ENCODE measurements at places on chromosomes 7 and 10. TPM values are rescaled to one million over a fixed set of nuclear protein-coding genes. Genes with fewer than 3 reads are reported as not detected.

- no peaks in the 10 kb centered on the region for H3K36me3 ChIP-seq
- no peak for DNase-seq
- no peak overlapping the region for H3K4me3 ChIP-seq
- H3K27me3 ChIP-seq, result no peaks in the 10 kb centered on the region
- no peak overlapping the region for H3K27ac ChIP-seq
Measured at GRCh38 chr7:34187798-34188307, 282.5 kb downstream of the BMPER start.

The TLX1 gene
- total RNA-seq, result not detected

The ATOH7 gene
- total RNA-seq, result not detected

The DGKB gene
- 4.4 TPM for total RNA-seq

DNA sequence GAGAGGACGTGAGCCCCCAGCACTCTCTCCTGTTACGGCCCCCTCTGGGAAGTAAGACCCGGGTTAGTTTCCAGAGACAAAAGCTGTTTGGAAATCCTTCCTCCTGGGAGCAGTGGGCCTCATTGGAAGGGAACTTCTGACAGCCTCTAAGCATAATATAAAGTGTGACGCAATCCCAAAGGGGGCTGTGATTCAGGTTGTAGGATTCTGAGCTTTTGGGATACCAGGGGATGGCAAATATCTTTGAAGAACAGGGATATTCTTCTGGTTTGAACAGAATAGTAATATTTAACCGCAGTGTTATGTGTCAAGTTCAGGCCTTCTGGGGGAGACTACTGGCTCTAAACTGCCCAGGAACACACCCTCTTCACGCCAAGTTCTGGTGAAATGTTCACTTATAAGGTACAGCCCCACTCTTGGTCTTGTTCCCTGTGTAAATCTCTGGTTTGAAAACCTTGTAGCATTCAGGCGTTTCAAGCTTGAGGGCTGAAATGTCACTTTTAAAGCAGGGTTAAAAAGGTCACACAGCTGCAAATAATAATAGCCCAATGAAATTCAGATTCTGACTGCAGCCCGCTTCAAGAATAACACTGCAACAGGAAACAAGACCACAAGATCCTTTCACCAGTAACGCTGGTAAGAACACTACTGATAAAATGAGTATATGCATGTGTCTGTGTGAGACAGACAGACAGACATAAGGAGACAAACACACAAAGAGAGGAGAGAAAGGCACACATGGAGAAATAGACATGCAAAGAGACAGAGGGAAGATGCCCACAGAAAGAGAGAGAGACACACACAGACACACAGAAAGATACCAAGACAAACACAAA, 69.0 kb downstream of the CREB5 start:
- no peak for DNase-seq
- no peaks in the 10 kb centered on the region for H3K36me3 ChIP-seq
- H3K27me3 ChIP-seq, result no peaks in the 10 kb centered on the region
- no peak overlapping the region for H3K27ac ChIP-seq

DNA sequence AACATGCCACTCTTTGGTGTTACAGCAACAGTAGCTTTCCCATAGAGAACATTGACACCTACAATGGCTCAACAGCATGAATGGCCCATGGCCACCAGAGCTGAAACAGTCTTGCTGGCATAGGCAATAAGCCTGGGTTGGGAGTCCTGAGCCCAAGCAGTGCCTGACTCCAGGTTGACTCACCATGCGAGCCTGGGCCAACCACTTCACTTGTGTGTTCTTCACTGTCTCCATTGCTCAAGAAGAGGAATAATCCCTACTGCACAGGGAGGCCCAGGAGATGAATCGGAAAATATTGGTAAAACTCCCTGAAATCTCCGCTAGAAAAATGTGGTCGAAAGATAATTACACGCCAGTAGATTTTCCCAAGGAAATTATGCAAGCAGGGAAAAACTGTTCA, 89.2 kb upstream of the INHBA start:
- H3K36me3 ChIP-seq, result no peaks in the 10 kb centered on the region
- no peak overlapping the region for H3K27ac ChIP-seq
- DNase-seq, result no peak

The TAS2R5 gene
- total RNA-seq, result 5.9 TPM

The SPAM1 gene
- not detected for total RNA-seq

The HIP1 gene
- total RNA-seq, result 27.0 TPM

The SLC26A5 gene
- 0.37 TPM for total RNA-seq

The ZNF37A gene
- total RNA-seq, result 11.8 TPM

DNA sequence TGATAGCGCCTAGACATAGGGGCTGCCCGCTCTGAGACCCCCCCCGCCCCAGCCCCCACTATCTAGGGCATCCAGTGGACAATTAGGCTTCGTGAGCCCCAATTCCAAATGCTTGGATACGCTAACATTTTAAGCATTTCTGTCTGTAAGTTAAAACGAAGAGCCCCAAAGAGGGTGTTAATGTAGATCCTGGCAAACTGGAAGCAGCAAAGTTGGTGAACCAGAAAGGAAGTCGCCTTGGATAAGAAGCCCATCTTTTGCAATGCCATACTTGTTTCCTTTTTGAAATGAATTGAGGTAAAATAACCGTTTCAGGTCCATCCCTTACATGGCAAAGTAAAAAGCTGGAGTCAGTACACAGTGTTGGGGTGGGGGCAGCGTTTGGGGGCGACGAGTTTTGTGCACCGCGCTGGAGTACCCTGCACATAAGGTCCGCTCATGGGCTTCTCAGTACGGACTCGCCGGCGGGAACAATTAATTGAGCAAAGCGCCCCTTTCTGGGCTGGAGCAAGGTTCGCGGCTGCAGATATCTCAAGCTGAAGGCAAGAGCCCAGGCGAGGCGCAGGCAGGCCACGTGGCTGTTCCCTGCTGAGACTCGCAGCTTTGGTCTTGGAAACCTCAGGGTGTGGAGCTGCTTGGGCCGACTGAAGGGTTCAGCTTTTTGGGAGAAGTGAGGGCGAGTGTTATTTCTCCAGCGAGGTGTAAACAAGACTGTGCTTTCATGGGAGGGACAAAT, 1.4 kb upstream of the TWIST1 start:
- no peak overlapping the region for H3K4me3 ChIP-seq
- H3K27me3 ChIP-seq, result no peaks in the 10 kb centered on the region
- DNase-seq, result no peak
- no peak overlapping the region for H3K27ac ChIP-seq

The NRCAM gene
- 2.0 TPM for total RNA-seq

The MACC1 gene
- total RNA-seq, result 23.9 TPM

DNA sequence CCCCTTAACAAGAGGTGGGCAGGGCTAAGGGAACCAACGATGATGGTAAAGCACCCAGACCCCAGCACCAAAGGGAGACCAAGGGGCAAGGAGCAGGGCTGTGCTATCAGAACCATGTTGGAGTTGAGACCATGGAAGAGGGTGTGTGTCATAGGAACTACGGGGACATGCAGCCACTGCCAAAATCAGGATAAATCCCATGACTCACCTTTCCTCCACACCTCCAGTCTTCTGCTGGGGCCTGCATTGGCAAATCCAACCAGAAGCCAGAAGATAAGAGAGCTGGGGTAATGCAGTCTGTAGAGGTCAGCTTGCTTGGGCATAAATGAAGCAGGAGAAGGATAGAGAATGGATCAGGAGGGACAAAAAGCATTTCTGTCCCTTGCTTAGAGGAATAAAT, 42.7 kb upstream of the SMARCD3 start:
- H3K27me3 ChIP-seq, result no peaks in the 10 kb centered on the region
- no peak for DNase-seq
- no peak overlapping the region for H3K27ac ChIP-seq
- H3K36me3 ChIP-seq, result no peaks in the 10 kb centered on the region
- no peaks in the 10 kb centered on the region for H3K4me1 ChIP-seq

DNA sequence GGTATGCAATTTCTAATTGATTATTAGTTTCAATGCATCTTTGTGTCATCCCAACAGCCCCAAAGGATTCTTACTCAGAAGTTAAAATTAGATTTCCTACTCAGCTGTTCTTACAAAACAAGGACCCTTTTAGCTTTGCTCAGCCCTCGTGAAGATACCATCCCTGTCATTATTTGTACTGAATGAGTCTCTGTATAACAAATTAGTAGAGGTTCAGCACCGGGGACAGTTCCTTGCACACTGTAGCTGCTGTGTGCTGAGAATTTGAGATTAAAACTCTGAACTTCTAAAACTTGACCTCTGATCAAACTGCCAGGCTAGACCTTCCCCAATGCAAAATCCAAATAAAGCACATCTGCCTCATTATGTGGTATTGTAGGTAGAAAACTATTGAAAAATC, 299.1 kb downstream of the LHFPL3 start:
- no peaks in the 10 kb centered on the region for H3K36me3 ChIP-seq
- no peak overlapping the region for H3K27ac ChIP-seq
- no peak for DNase-seq

All from uterus (tissue), 4 donors.